ENCODE measurements at places on chromosomes 3 and 15.

DNA sequence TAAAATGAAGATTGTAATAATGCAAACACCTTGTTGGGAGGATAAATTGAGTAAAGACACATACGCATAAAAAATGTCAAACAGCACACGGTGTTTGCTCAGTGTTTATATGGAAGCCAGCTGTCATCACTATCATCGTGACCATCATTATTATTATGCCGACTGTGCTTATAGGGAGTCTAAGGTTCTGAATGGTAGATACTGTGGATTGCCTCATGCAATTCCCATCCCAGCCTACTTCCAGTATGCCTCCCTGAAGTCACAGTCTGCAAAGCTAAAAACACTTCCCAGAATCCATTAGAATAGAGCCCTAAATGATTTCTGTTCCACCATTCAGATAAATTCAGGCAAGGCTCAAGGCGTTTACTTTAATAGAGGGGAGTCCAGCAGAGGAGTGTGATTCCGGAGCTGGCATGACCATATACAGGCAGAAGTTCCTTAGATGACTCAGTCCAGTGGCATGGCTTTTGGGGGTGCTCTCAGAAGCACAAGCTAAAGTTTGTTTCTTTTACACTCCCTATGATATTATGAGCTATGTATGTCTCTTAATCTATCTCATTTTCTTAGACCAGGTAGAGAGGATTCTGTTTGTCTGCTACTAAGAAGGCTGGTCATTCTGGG is 148.7 kb downstream of the MEX3B start:
- no peak for DNase-seq

DNA sequence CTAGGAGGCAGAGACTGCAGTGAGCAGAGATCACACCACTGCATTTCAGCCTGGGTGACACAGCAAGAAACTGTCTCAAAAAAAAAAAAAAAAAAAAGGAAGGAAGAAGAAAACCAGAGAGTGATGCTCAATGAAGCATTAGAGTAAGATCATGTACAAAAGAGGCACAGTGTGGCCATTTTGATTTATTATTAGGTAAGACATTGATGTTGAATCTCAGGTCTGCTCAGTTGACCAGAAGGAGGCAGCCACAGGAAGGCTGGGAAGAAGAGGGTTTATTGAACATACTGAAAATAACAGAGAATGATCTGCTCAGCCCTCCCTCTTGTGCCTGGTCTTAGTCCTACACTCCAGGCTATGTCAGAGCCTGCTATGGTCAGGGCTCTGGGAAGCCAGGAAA is 15.6 kb downstream of the LRRK1 start:
- no peak for DNase-seq

DNA sequence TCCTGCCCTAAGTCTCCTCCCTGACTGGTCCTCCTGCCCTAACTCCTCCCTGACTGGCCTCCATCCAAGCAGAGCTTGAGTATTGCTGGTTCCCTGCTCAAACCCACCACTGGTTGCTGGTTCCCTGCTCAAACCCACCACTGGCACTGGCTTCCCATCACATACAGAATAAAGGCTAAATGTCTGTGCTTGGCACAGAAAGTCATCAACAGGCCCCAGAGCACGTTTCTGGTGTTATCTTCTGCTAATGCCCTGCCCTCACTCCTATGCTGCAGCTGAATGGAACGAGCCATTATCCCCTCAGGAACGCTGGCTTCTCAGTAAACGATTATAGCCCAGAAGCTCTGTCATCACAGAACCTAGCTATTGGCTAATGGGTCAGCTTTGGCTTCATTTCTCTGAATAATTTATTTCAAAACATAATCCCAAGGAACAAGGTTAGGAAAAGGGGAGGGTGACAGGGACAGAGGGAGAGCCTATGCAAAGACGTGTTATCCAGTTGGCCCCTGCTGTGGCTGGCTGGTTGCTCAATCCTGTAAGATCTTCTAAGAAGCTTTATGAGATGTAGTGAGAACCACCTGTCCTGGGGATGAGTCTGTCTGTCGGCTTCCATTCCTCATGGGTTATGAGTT is 6.3 kb upstream of the MUC20 start:
- DNase-seq: no peak

DNA sequence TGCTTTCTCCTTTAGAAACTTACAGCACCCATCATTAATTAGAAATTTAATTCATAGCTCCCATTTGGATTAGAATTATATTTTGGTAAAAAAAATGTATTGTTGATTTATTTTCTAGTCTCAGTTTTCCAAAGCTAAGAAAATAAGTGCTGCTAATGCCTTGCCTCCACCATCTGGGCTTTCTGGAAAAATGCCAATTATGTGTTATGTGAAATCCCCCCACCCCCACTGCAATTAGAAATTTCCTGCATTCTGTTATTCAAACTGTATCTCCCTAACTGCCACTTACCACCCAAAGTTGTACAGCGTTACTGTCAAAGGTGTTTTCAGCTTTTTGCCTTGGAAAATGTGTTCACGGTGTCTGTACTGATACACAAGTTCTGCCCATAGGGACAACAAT is 617.2 kb upstream of the UBE2E2 start:
- no peak for DNase-seq

GRCh38 chr3:108406661-108407206 is 103.7 kb downstream of the MYH15 start:
- DNase-seq: peak; percentile 65

GRCh38 chr15:98567951-98568350 is 80.4 kb upstream of the IGF1R start:
- DNase-seq: no peak

DNA sequence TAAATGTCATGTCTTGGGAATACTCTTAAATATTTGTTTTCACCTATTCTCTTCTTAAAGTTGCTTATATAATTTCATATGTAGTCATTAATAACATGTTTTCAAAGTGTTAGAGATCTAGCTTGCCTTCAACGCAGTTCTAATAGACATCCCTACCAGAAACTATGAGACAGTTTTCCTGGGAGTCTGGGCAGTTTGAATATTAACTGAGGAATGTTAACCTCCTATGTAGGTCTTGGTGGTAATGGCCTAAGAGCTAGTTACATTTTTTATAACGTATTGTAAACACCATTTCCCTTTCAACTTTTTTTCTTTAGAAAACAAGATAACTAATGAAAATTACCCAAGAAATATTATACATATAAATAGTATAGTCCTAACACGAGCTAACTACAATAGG is 328.2 kb downstream of the TIGIT start:
- no peak for DNase-seq

- DNase-seq: no peak
These were observed 8.7 kb downstream of the HLTF start for GRCh38 chr3:149077628-149078027.

- DNase-seq: no peak
These were observed 49.3 kb downstream of the HACD2 start for GRCh38 chr3:123535580-123535979.

GRCh38 chr15:73000293-73000692 is 52.0 kb upstream of the NEO1 start:
- DNase-seq: no peak

- no peak for DNase-seq
These were observed 68.0 kb downstream of the SLTM start for GRCh38 chr15:58865425-58865880.

GRCh38 chr3:190558796-190559195 is 44.9 kb downstream of the IL1RAP start:
- DNase-seq: no peak

DNA sequence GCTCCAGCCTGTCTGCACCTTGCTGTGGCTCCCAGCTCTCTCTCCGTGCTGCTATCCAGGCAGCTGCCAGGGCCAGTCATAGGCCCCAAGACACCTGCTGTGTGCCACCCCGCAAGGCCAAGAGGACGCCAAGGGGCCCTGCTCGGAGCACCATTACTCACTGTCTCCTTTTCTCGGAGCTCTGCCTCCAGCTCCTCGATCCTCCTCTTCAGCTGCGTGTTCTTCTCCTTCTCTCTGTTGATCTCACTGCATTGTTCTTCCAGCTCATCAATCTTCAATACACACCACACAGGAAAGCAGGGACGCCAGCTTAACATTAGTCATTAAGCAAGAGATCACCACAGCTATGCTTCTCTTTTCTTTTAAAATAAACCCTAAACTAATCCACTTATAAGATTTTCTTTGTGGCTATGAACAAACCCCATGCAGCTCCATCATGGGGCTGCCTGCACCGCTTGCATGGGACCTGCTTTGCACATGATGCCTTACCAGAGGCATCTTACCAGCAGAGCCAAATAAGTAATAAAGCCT is 42.6 kb downstream of the WHAMM start:
- DNase-seq: no peak

DNA sequence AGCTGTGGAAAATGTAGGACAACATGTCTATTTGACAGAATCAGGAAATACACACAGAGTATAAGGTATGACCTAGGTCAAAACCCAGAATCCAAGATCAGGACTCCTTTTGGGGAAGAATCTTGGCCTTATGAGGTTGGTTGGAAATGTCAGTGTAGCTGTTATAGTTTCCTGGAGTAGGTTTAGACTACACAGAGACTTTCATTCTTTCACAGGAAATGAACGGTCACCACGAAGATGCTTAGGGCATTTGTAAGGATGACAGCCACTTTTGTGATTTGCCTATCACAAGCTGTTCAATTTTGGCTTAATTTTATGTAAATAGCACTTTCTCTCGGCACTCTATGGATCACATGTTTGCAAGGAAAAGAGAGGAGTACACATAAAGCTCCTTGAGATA is 18.6 kb upstream of the ZBTB20 start:
- peak; percentile 31 for DNase-seq

- no peak for DNase-seq
These were observed 219.9 kb downstream of the CHST2 start for GRCh38 chr3:143339451-143339850.

- DNase-seq: no peak
These were observed 147.1 kb upstream of the RGMA start for GRCh38 chr15:93235926-93236780.

- DNase-seq: peak; percentile 43
These were observed 67.2 kb downstream of the EFHB start for GRCh38 chr3:19866751-19867347.

GRCh38 chr3:139793408-139793807 is 115.6 kb upstream of the NMNAT3 start:
- DNase-seq: no peak

GRCh38 chr3:72907131-72907711 is 19.4 kb downstream of the GXYLT2 start:
- DNase-seq: no peak

- no peak for DNase-seq
These were observed 87.3 kb upstream of the OXTR start for GRCh38 chr3:8856721-8857120.

GRCh38 chr15:62047282-62047827 is 12.9 kb downstream of the VPS13C start:
- DNase-seq: no peak

GRCh38 chr3:100954990-100955389 is 38.2 kb downstream of the ABI3BP start:
- no peak for DNase-seq

- no peak for DNase-seq
These were observed 196.1 kb downstream of the RYR3 start for GRCh38 chr15:33506781-33507296.

DNA sequence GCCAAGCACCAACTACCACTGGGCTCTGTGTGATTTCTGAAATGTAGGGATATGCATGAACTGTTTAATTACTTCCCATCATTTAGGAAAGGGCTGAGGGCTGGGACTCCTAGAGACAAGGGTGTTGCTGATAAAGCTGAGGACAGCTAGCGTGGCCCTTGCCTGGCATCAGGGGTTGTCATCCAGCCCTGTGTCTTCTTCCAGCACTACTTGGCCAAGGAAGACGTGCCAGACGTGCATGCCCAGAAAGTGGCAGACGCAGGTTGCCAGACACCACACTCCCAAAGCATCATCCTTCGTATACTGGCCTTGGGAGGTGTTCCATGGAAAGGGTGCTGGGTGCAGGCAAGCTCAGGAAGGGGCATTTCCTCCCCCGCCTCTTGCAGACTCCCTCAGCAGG is 64.8 kb downstream of the LRIG1 start:
- DNase-seq: no peak

DNA sequence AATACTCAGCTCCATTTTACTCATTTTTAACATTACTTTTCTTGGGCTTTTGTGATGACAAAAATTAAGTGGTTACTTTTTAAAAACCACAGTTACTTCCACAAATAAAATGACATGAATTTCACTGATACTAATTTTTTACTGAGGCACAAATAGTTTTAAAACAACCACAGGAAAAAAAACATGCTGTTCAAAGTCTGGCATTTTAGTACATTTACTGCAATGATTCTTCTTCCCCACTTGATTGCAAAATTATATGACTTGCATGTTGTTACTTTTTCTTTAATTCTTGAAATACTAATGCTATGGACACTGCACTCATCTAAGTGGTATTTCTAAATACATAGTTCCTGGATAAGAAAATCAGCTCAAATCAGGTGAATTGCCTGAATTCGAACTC is 24.8 kb upstream of the SLMAP start:
- DNase-seq: no peak

DNA sequence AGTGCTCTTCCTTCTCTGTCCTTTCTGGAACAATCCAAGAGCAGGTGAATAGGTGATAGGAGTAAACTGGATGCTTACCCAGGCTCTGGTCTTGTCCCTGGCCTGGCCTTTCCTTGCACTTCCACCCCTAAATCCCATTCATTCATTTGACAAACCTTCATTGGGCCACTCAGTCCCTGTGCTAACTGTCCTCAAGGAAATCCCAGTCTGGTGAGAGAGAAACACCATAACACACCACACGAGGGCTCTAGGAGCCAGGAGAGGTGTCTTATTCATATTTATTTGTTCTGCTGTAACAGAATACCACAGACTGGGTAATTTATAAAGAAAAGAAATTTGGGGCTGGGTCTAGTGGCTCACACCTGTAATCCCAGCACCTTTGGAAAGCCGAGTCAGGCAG is 22.8 kb downstream of the EFCC1 start:
- no peak for DNase-seq

DNA sequence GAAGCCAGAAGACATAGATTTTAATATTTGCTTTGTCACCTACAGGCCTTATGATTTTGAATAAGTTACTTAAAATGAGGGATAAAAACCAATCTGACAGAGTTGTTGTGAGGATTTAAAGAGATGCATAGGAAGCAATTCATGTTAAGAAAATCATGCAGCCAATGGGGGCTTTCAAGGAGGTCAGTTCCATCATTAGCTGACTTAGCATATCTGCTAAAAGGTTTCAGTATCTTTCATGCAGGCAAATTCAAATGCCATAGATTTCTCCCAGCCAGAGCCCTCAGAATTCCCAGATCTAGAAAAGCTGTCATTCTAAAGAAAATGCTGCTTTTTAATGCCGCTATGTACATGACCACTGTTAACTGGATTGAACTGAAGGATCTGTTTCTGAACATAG is 176.1 kb downstream of the GOLIM4 start:
- no peak for DNase-seq

GRCh38 chr3:16372362-16373292 is 107.6 kb downstream of the OXNAD1 start:
- DNase-seq: no peak

Measured in CD4-positive, alpha-beta T cell treated with Interleukin-10 for 1 hour (primary cell).